ENCODE measurements at places on chromosomes 7 and 10. TPM values are rescaled to one million over a fixed set of nuclear protein-coding genes. Genes with fewer than 3 reads are reported as not detected.

The IL15RA gene
- 25.1 TPM for total RNA-seq

The HOXA7 gene
- total RNA-seq: not detected

The AIMP2 gene
- total RNA-seq: 54.7 TPM

The NRP1 gene
- total RNA-seq: 0.79 TPM

The FKBP6 gene
- total RNA-seq: not detected

The GPC2 gene
- 3.7 TPM for total RNA-seq

The LARP4B gene
- total RNA-seq: 101 TPM

The SPDYE5 gene
- total RNA-seq: 0.18 TPM

The CALML3 gene
- total RNA-seq: not detected

The CASD1 gene
- total RNA-seq: 17.0 TPM

The NSUN6 gene
- 20.7 TPM for total RNA-seq

The TUBB8 gene
- total RNA-seq: not detected

The DPYSL4 gene
- total RNA-seq: 20.9 TPM

The ERCC6 gene
- 19.1 TPM for total RNA-seq

The DLD gene
- total RNA-seq: 99.8 TPM

The AMZ1 gene
- 0.14 TPM for total RNA-seq

The TLX1 gene
- total RNA-seq: not detected

The SPDYE16 gene
- total RNA-seq: 0.23 TPM

The SPDYE8 gene
- not detected for total RNA-seq

The PRLHR gene
- not detected for total RNA-seq

The FFAR4 gene
- total RNA-seq: not detected

The PLXDC2 gene
- total RNA-seq: not detected

The PIK3CG gene
- total RNA-seq: 27.0 TPM

The PTPRE gene
- total RNA-seq: 22.3 TPM

The TDRD1 gene
- 0.05 TPM for total RNA-seq

The GRM3 gene
- not detected for total RNA-seq

The ACTR3C gene
- total RNA-seq: 2.6 TPM

The JAZF1 gene
- 3.3 TPM for total RNA-seq

The KCNH2 gene
- 0.23 TPM for total RNA-seq

The CPVL gene
- total RNA-seq: not detected

The ITPRID1 gene
- total RNA-seq: not detected

The AKR1C4 gene
- total RNA-seq: not detected

The TMEM140 gene
- 7.6 TPM for total RNA-seq

The TMEM236 gene
- total RNA-seq: 0.11 TPM

The SLC35B4 gene
- 13.7 TPM for total RNA-seq

The INHBA gene
- not detected for total RNA-seq

The ANKRD30A gene
- not detected for total RNA-seq

The VSTM4 gene
- 0.04 TPM for total RNA-seq

The VENTX gene
- not detected for total RNA-seq

The SPDYE9 gene
- total RNA-seq: not detected

The LLCFC1 gene
- not detected for total RNA-seq

The LRCH4 gene
- total RNA-seq: 78.7 TPM

The ADGRA1 gene
- not detected for total RNA-seq

The GPNMB gene
- 1.2 TPM for total RNA-seq

The SGCE gene
- total RNA-seq: not detected

The TSPAN33 gene
- total RNA-seq: 9.3 TPM

The SLC13A1 gene
- not detected for total RNA-seq

The HKDC1 gene
- total RNA-seq: 0.40 TPM

The PSMG3 gene
- total RNA-seq: 41.5 TPM

The TRIM73 gene
- total RNA-seq: 6.4 TPM

The FEZF1 gene
- not detected for total RNA-seq

The PLCE1 gene
- total RNA-seq: not detected

The PPP1R9A gene
- total RNA-seq: 0.05 TPM

The SYT15 gene
- 0.59 TPM for total RNA-seq

Data from activated CD8-positive, alpha-beta T cell treated with anti-CD3 and anti-CD28 coated beads for 36 hours (primary cell).